ENCODE measurements at places on chromosomes 7 and 10.

DNA sequence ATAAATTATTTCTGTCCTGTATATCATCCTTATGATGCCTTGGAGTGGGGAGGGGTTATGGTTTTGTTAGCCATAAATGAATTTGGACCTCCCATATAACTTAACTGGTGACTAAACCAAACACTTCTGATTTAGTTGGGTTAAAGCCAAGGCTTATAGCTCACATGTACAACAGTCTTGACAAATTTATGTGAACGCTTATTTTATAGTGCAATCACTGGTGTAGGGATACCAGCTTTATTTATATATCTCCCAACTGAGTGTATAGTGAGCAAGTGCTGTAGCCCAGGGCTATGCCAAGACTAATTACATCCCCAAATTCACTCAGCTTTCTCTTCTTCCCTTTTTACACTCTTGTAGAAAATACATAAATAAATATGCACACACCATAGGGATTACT is 956.2 kb downstream of the SORCS3 start:
- DNase-seq: peak; percentile 28

GRCh38 chr7:19079066-19079465 is 38.4 kb downstream of the TWIST1 start:
- no peak for DNase-seq

DNA sequence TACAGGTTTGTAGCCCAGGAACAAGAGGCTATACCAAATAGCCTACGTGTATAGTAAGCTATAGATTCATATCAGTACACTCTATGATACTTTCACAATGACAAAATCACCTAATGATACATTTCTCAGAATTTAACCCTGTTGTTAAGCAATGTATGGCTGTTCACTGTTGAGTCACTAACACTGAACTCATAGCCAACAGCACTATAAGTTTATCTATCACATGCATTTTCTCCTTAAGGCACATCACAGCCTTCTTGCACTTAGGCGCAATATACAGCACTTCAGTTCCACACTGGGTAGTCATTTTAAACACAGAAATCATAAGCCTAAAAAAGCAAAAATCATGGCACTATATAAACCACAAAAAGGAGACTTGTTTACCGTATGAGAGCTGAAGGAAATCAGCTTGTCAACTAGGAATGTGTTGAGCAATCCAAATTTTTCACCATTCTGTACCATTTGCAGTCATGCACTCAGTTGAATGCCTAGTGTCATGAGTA is 45.6 kb downstream of the ZNF438 start:
- no peak for DNase-seq

DNA sequence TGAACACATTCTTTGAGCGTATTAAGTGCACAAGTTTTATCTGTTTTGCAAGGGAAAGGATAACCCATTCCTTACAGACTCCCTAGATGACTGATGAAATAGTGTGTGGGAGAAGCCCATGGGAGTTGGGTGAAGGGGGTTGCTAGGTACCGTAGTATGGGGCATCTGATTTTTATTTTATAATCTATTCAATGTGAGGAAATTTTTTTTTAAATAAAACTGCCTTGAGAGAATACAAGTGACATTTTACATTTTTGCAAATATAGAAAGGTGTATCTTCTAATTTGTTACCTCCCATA is 1.4 kb downstream of the BTAF1 start:
- no peak for DNase-seq

DNA sequence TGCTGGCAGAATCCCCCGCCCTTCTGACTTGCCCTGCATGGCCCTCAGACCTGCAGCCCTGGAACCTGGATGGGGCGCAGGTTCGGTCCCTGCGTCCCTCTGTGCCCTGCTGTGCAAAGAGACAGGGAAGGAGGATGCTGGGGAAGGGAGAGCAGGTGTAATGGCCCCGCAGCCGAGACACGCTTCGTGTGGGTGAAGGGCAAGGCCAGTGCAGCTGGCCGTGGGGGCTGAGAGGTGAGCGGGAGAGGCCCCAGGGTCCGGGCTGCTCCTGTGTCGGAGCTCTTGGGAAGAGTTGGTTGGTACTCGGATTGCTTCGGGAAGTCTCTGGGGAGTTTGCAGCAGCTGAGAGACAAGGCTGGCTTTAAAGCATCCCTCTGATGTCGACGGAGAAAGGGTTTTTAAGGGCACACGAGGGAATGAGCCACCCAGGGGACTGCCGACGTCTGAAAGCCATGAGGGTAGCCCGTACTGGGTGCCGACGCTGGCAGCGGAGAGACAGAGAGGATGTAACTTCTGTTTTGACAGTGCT is 6.5 kb downstream of the ELFN1 start:
- no peak for DNase-seq

DNA sequence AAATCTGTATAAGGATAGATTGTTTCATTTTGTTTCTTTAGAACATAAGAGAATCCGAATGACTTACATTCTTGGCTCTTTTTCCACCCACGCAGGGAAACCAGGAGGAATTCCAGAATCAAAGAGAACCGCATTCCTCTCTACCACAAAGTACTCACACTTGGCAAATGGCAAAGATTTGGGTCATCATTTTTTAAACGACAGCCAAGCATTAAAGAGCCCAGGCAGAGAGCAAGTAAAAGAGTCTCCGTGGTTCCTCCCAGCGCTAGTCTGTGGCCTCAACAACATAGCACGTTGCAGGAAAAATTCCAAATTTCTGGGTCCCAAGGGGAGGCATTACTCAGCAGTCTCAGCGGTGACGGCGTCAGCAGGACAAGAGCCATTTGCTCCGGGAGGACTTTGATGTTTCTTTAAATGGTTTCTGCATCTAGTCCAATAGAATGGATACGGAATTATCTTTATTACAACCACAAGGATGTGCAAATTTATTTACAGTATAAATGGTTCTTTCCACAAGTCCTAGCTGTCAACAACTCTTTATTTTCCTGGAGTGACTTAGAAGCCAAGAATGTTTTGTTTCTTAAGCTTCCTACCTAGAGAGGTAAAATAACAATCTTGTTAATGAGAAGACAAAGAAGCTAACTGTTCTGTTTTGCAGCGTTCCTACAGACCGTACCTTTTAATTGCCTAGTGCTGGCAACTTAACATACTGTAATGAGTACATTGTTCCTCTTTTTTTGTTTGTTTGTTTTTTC is 232.5 kb downstream of the SKIDA1 start:
- peak; percentile 62 for DNase-seq

DNA sequence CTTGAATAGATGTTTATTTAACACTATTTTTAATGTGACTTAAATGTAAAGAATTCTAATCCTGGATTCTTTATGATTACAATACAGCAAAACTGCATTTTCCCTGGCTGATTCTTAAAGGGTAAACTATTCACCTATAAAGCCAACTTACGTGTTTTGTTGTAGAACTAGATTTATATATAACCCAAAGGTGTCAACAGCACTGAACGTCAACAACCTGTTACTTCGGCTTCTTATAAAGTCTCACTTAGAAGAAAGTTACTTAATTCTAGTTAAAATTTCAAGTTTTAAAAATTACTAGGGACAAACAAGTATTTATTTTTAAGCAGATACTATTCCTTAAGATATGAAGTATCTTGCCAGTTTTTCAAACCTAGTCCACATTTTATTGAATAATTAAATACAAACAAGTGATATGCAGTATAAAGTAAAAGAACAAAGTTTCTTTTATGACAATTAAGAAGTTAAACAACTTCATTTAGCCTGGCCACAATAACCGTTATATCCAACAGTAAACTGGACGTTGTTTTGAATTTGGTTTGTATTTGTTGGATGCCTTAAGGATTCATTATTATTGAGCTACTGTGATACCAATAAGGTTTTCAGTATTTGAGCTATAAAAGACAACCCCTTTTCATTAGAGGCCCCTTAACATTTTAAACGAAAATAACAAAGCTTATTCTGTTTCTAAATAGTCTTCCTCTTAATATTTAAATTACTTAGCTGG is 83.1 kb downstream of the SNX10 start:
- no peak for DNase-seq

DNA sequence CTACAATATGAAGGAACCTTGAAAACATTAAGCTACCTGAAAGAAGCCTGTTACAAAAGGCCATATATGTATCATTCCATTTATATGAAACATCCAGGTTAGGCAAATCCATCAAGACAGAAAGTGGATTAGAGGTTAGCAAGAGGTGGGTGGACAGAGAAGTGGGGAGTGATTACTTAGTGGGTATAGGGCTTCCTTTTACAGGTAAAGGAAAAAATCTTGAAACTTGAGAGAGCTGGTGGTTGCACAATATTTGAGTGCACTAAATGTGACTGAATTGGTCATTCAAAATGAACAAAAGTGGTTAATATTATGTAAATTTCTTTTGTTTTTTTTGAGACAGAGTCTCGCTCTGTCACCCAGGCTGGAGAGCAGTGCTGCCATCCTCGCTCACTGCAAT is 119.4 kb upstream of the KIF5B start:
- DNase-seq: no peak

DNA sequence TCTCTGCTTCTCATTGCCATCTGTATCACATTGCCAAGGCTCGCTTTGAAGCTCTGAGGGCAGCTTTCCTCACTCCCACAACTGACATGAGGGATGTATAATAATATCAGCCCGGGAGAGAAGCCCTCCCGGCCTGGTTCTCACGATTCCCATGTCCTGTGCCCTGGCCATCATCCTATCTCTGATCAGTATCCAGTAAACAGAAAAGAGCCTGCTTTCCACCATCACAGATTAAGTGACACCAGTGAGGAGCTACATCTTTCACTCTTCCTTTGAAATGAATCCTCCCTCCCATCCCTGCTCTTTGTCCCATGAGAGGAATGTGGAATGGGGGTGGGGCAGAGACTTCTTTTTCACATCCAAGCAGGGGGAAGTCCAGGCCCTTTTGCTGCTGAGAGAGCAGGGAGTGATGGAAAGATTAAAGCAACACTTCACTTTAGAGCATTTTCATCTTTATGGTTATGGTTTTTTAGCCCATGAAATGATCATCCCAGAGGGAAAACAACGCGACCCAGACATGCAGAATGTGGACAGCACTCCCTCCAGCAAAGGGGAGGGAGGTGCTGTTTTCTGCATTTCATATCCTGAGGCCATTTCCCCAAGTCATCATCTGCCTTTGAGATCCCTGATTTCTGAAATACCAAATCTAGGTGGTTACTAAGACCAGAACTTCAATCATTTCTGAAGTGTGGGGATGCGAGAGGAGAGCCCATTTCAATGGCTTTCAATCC is 84.6 kb upstream of the LYZL1 start:
- DNase-seq: peak; percentile 28

GRCh38 chr7:40700653-40701421 is 566.0 kb downstream of the SUGCT start:
- DNase-seq: no peak

DNA sequence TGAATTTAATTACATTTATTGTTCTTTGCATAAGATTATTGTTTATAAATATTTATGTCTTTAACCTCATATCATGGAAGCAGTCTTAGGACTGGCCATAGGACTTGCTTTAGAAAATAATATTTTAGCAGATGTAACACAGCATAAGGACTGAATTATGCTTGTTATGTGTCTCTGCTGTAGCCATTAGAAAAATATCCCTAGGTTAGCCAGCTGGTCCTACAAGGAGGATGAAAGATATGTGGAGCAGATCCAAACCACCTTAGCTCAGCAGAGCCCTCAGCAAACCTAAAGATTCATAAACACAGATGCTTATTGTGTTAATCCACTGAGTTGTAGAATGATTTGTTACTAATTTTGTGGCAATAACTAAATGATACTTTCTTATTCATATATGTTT is 166.0 kb upstream of the COL1A2 start:
- no peak for DNase-seq

DNA sequence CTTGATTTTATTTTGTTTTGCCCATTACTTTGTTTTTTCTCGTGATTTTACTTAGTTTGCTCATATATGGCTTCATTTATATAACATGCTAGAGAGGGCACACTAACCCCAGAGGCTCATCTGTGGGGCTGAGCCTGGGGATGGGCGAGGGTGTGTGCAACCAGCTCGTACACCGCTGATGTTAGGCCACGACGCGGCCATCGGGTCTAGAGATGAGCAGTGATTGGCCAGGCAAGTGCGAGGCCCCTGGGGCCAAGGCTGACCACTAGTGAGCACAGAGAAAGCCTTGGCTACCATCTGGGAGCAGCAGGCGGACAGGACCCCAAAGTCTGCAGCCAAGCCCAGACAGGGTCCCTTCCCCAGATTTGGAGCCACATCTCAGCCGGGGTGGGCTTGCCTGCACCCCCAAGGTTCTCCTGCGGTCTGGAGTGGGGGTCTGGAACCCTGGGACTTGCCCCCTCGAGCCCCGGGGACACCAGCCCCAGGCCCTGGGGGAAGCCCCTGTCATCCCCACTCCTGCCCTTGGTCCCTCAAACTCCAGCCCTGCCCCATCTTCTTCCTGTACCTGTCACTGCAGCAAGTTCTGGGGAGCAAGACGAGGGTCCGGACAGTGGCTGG is 3.7 kb downstream of the FUOM start:
- no peak for DNase-seq

- no peak for DNase-seq
These were observed 145.4 kb downstream of the CALN1 start for GRCh38 chr7:72266771-72267170.

GRCh38 chr7:139340037-139340807 is 915 bp upstream of the FMC1 start:
- peak; percentile 99 for DNase-seq

DNA sequence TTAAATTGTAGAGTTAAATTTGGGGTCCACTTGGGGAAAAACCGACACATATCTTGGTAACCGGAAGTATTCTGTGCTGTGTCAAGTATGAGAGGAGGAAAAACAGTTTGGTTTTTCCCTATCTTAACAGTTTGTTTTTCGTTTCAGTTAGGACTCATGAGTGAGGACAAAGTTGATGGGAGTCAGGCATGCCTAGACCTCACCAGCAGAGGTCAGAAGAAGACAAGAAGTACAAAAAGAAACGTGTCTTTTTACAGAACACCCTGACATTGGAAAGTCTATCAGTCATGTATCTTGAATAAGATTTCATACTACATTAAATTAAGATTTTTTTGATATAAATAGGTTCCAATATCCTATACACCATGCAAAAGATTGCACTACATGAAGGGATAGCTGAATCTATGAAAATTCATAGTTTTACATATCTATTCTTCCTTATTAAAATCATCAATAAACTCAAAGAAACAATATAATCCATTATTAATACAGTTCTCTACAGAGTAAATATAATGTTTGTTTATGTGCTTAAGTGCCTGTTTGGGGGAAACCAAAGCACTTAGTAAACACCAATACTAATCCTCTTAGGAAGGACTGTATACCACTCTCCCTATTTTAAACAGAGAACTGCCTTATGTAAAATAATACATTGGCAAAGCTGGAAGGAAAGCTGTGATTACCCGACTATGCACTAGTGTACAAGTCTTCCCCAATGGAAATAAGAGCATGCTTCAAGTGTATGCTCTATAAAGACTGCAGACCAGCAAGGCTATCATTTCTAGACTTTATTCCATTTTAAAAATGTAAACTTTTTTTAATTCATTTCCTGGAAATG is 95.6 kb downstream of the USP6NL start:
- peak; percentile 42 for DNase-seq

- DNase-seq: no peak
These were observed 33.6 kb upstream of the FAM20C start for GRCh38 chr7:158771-159170.

- DNase-seq: no peak
These were observed 47.8 kb upstream of the LRRC17 start for GRCh38 chr7:102864958-102865357.

All from retina (tissue), 1 donor.